ENCODE measurements at places on chromosomes 7 and 10.
A peak's percentile ranks its signal among the peaks of the same experiment; 100 is the strongest.

- no peak for DNase-seq
These were observed 32.1 kb downstream of the CRCP start for GRCh38 chr7:66146701-66147100.

- no peak for DNase-seq
These were observed 35.1 kb upstream of the WIPF3 start for GRCh38 chr7:29771081-29771816.

DNA sequence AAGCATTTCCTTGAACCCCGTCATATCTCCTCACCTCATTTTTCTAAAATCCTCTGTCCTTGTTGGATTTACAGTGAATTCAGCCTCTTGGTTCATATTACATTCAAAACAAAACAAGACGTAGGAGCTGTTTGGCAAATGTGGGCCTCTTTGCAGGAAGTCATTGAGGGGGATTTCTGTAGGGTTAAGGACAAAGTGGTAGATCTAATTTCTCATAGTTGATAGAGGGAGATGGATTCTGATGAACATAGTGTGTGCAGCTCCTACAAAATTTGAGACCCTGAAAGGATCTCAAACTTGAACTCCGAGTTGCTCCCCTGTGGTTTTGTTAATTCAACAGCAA is 682 bp downstream of the TBXAS1 start:
- DNase-seq = no peak

- DNase-seq = no peak
These were observed 12.2 kb downstream of the SEPHS1 start for GRCh38 chr10:13335881-13336280.

GRCh38 chr7:33959676-33960075 is 54.3 kb downstream of the BMPER start:
- DNase-seq = no peak

- DNase-seq = no peak
These were observed 1013.1 kb downstream of the KCNMA1 start for GRCh38 chr10:76624470-76624869.

DNA sequence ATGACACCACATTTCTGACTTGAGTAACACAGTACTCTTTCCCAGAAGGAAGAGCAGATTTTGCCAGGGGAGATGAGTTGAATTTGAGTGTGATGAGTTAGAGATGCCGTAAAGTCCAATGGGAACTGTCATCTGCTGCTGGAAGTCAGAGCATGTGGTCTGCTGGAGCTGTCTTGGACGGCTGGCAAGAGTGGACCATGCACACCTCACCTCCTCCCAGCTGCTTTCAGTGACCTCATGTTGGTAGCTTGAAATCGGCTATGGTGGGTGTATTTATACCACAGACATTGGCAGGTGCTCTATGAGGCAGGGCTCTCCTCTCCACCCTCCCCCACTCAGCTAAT is 82.3 kb downstream of the COL13A1 start:
- DNase-seq = no peak

- no peak for DNase-seq
These were observed 10.6 kb upstream of the UPP1 start for GRCh38 chr7:48078470-48078869.

DNA sequence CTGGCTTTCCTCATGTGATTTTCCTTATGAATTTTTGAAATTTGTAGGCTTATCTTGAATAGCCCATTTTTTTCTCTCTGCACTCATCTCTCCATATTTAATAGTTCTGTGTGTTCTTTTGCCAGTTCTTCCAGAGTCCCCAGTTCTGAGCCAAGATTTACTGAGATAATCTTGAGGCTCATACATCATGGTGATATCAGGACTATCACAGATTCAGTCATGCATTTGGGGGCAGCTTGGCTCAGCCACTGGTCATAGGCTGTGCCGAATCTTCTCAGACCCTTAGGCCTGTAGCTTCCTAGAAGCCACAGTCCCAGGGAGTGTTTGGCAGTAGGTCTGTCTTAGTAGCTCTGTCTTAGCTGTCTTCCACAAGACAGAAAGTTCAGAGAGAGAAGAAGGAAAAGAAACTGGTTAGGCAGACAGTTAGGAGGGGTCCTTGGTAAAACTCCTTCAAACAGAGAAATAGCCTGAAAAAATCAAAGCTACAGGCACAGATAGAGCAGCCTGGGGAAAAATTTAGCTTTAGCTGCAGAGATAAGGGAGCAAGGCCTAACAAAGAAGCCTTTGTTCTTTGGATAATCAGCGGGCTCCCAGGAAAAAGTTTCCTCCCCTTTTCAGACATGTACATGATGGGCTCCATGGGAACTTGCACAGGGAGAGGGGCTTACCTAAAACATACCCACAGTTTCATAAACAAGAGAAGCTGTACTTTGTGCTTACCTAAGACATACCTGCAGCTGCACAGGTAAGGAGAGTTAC is 29.1 kb downstream of the FAS start:
- no peak for DNase-seq

DNA sequence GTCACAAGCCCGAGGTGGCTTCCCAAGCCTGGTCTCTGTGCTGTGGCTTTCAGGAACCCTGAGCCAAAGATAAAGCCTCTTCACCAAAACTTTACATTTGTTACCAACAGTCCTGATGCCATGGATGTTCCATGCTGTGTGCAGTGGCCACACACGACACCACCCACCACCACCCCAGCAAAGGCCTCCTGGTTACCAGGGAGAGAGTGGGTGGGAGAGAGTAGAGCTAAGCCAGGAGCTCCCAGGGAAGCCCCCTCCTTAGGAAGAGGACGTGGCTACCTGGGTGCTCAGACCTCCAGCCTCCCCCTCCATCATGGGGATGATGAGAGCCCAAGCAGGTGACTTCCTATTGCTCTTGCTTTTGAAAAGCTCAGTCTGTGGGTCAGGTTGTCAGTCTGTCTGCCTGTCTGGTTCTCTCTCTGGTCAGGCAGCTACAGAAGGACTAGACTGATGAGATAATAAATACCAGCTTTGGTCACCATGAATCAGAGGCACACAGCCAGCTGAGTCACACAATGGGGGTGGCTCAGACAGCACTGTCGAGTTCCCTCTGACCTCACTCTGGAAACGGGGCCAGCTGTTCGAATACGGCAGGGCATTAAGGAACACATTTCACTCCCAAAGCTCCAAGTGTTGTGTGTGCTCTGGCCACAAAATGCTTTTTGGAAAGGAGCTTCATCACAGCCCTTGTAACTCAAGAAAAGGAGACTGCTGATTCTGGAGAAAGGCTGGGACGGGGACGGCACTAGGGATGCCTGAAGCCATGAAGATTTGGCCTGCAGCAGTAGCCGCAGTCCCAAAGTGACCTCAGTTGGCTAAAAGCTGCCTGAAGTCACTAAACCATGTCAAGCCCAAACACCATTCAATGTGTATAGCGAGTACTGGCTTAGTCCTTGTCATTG is 166.0 kb downstream of the FANK1 start:
- no peak for DNase-seq

DNA sequence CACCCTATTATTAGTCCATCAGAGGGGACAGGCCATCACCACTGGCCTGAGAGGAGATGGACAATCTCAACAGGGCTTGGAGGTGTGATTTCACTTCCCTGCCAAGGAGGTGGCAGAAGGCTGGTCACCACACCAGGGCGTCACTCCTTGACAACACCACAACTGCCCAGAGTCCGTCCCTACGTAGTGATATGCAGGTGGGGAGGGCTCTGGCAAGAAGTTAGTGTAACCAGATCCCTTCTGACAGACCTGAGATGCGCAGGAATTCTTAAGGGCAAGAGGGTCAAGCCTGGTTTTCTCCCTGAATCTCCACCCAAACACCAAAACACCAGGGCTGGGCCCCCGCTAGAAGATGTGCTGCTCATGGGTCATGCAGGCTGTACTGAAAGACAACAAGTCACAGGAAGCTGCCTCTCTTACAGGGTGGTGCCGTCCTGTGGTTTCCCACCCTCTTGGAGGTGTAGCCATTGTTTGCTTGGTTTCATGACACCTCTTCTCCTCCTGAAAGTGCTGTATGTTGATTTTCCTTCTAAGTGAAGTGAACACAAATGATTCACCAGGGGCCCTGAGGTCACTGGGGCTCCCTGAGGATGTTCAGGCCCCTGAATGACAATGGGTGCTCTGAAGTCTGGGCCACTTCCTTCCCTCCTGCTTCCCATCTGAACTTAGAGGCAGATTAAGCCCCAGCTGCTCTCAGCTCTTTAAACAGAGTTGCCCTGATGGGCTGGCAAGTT is 27.1 kb downstream of the ATXN7L1 start:
- DNase-seq = no peak

- peak; percentile 64 for DNase-seq
These were observed 94.0 kb upstream of the ZMIZ1 start for GRCh38 chr10:78974617-78975317.

GRCh38 chr7:152180587-152180986 is 155.1 kb downstream of the GALNT11 start:
- no peak for DNase-seq

DNA sequence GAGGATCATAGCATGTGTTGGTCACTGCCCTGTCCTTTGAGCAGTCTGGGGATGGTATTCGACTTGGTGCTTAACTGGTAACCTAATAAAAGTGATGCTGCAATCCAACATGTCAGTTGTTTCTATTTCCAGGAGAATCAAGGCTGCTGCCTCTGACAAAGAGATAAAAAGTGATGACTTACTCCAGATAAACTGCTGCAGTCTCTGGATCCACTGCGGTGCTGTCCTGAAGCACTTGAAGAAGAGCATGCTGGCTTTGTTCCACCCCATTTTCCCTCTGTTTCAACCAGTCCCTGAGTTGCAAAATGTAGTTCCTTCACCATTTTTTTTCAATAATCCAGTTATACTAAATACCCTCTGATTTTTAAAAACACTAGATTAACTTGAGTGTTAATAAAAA is 403.5 kb upstream of the ANKRD30A start:
- DNase-seq = no peak

GRCh38 chr10:7833210-7833609 is 14.9 kb downstream of the TAF3 start:
- DNase-seq = no peak
